Stomach (tissue), 19 donors: ENCODE measurements at places on chromosomes 11 and 22. TPM values are rescaled to one million over a fixed set of nuclear protein-coding genes. Genes with fewer than 3 reads are reported as not detected.
A peak's percentile ranks its signal among the peaks of the same experiment; 100 is the strongest.

GRCh38 chr11:2653930-2654739 lies 45.7 kb downstream of the KCNQ1OT1 start:
- no peak for DNase-seq

DNA sequence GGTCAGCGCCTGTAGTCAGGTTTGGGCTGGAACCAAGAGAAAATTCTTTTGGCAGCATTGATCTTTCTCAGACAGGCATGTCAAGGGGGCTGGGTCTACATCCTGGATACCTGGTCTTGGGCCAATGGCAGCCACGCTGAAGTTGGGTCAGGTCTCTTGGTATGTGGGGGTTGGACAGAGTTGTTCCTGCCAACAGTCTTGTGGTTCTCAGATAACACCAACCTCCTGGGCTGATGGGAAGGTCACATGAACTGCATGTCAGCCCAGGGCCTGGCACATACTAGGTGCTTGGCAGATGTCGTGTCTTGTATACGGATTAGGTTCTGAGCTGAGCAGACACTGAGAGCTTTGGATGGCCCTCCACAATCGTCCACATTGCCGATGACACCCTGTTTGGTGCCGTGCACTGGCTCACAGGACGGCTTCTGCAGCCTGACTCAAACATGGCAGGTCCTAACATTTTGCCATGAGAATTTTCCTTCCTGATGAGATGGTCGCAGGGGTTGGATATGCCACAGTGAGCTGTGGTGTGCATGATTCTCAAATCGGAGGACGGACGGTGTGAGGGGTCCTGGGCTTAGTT lies 42.0 kb downstream of the FBLN1 start:
- no peak for DNase-seq

- DNase-seq, result no peak
These were observed 37.3 kb upstream of the TECTA start for GRCh38 chr11:121063728-121064127.

DNA sequence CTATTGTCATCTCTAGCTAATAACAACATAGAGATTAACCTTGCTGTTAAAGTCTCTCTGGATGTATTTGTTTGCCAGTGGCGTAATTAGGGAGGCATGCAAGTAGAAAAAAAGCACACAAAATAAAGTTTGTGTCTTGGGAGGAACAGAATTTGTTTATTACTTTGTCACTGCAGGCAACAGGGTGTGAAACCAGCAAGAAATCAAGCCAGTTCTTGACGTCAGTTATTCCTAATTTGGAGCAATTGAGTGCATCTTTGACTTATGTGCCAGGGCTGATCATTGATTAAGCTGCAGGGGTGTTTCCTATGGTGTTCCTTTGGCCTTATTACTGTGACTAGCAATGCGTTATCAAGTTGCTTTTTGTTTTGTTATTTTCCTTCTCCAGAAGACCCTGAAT lies 751.0 kb downstream of the KCNA4 start:
- DNase-seq, result no peak

The ART1 gene
- not detected for total RNA-seq

GRCh38 chr11:115905341-115906000 lies 401.3 kb upstream of the CADM1 start:
- DNase-seq, result no peak

DNA sequence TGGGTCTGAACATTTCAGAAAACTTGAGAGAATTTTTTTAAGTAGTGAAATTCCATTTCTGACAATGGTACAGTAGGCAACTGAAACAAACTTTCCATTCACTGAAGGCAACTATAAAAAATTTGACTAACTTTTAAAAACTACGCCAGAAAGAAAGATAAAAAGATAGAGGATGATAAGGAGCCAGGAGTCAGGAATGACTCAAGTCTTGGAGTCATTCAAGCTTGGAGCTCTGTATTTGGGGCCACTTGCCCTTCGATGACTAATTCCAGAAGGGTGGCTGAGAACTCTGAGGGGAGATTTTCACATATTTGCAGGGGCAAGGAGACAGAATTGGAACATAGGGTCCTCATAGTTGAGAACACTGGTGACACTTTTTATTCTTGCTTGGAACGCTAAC lies 1083.2 kb upstream of the CNTN5 start:
- no peak for DNase-seq

The PEX26 gene
- total RNA-seq, result 15.1 TPM

GRCh38 chr22:33781411-33781810 lies 138.9 kb downstream of the LARGE1 start:
- peak; percentile 69 for DNase-seq

DNA sequence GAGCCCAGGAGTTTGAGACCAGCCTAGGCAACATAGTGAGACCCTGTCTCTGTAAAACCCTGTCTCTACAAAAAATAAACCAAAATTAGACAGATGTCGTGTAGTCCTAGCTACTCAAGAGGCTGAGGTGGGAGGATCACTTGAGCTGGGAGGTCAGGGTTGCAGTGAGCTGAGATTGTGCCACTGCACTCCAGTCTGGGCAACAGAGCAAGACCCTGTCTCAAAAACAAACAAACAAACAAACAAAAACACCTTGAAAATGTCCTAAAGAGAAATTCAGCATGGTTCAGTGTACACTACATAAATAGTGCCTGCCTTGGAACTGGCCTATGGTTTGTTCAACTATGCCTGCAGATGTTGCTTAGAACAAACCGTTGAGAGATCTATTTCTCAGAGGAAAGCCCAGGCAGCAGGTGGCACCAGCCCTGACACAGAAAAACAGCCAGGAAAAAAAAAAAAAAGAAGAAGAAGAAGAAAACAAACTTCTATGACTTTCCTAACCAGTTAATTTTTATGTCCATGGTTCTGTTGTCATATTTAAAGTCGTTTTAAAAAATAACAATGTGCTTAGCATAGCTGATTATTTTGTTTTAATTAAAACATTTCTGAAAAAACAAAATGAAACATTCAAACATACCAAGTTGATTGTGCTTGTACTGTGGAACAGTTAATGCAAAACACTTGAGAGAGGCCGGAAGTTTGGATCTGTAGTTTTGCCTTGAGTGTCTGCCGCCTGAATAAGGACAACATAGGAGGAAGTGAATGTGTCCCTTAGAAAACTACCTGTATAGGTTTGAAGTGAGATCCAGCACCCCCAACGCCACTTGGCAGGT lies 5.4 kb downstream of the KREMEN1 start:
- DNase-seq, result no peak

DNA sequence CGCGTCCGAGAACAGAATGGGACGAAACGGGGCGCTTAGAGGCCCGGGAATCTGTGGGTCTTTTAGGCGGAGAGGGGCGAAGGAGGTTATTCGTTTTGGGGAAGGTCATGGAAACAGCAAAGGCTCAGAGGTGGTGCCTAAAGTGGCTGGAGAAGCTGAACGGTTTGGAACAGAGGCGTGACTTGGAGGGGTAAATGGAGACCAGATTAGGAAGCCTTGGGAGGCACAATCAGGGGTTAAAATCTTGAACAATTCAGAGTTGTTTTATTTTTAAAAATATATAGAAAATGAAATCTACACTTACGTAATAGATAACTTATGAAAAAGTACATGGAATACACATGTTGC lies 247 bp upstream of the PLAAT5 start:
- no peak for DNase-seq

- DNase-seq, result no peak
These were observed 59.9 kb downstream of the GGTLC2 start for GRCh38 chr22:22704156-22704946.

The DDTL gene
- total RNA-seq, result not detected

The SNX19 gene
- 173 TPM for total RNA-seq

DNA sequence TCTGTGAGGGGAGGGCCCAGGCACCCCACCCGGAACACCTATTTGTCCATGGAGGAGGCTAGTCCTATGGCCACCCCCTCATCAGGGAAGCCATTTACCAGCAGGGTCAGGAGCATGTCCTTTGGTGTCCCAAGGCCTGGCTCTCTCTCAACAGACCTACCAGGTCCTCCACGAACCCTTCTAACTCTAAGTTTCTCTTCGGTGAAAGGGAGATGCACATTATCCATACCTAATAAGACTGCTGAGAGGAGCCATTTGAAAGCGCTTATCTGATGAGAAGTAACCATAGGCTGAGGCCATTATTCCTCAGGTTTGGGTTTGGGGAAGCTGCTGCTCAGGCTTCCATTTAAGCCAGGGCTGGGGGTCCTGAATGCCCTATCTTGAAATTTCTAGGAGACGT lies 9.2 kb upstream of the TOP3B start:
- DNase-seq, result no peak

The SIK2 gene
- total RNA-seq, result 41.7 TPM

DNA sequence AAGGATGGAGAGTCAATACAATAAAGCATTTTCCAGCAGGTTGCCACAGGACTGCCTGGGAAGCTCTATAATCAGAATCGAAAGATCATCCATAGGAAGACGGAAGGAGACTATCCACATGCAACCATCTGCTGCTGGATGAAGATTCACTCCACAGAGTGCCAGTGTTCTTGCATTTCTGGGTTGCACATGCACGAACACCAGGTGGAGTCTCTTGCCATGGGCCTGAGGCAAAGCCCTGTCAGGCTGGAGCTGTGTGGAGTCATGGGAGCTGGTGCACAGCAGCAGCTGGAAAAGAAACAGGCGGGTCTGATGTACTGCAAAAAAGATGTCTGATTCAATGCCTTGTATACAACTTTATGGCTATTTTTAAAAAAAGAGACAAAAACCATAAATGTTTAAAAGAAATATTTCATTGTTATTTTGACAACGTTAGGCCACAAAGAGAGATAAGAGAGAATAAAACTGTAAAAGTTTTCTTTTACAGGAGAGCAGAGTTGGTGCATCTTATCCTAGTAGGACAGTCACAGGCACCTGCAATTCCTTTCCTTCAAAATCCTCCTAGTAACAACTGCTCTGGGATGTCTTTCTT lies 12.9 kb upstream of the FAT3 start:
- DNase-seq, result peak; percentile 77

DNA sequence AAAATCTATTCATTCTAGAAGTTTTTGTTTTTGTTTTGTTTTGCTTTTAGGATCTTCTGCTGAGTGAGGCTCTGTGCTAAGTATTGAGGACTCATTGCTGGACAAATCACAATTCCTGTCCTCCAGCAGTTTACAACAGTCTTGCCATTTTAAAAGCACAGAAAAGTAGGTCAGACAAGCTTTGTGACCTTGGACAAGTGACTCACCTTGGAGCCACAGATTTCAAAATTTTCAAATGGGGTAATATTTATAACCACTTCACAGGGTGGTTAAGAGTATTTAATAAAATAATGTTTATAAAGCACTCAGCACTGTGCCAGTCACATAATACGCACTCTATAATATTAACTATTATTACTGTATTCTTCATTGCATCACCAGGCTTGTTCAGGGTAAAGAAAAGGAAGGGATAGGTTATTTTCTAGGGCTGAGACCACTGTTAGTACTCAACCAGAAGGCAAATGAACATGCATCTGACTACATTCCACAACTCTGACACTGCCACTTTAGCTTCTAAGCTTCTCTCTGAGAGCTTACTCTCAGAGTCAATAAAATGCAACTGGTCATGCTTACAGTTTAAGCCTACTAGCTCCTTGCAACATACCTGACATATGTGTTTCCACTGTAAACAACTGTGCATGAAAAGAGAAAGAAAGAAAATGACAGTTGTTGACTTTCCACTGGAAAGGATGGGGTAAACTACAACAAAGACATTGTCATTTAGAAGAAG lies 63.2 kb upstream of the FIBIN start:
- no peak for DNase-seq

GRCh38 chr11:11615086-11615485 lies 6.7 kb downstream of the GALNT18 start:
- DNase-seq, result no peak

DNA sequence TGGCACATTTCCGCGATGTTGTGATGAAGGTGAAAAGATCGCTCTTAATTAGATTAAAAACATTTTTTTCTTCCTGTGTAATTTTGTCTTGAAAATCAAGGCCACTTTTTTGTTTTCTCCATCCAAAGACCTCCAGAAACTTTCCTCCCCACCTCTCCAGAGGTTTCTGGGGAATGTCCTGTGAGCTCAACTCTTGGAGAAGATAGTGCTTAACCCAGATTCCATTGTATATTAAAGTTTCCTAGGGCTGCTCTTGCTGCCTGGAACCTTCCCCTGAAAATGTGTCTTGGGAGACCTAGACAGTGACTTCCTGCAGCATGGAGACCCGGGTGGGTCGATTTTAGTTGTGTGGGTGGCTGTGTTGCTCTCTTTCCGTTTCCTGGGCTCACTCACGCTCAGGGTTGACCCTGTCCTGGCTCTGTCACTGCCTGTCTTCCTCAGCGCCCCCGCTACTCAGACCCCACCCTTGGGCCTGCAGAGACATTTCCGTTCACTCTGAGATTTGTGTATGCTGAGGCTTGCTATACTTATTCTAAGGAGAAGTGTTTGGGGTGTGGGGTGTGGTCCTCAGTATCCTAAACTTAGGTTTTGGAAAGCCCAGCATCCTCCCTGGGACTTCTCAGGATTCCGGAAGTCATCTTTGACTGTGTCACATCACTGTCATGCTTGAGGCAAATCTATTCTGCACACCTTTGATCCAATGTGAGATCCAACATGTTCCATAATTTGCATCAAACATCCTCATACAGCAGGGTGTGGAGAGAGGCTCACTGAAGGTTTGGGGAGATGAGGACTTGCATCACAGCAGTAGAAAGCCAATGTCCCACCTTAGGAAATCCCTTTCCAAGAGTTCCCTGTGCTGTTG lies 47.2 kb downstream of the KCNQ1OT1 start:
- DNase-seq, result no peak

GRCh38 chr11:67436459-67437081 lies 912 bp downstream of the PTPRCAP start:
- peak; percentile 44 for DNase-seq

The PKDREJ gene
- total RNA-seq, result not detected

GRCh38 chr11:128521682-128522054 lies 65.7 kb downstream of the ETS1 start:
- peak; percentile 59 for DNase-seq

The OR52I1 gene
- total RNA-seq, result not detected

DNA sequence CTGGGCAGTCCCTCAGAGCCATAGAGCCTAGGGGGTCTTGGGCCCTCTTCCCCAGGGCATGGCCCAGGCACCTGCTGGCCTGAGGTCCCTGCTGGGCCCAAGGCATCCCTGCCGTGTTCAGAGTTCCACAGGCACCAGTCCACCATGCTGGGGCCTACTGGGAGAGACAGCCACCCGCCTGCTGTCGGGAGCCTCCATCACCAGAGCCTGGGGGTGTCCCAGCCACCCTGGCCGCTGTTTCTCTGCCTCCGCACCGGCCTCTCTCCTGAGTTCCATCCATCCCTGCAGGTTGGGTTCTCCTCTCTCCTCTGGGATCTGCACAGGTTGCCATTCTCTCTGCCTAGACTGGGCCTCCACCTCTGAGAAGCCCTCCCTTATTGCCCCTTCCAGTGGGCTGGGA lies 68.6 kb downstream of the KCNQ1 start:
- DNase-seq, result no peak

- DNase-seq, result peak; percentile 64
These were observed 697 bp upstream of the PAFAH1B2 start for GRCh38 chr11:117143390-117143789.

The YPEL4 gene
- total RNA-seq, result not detected

DNA sequence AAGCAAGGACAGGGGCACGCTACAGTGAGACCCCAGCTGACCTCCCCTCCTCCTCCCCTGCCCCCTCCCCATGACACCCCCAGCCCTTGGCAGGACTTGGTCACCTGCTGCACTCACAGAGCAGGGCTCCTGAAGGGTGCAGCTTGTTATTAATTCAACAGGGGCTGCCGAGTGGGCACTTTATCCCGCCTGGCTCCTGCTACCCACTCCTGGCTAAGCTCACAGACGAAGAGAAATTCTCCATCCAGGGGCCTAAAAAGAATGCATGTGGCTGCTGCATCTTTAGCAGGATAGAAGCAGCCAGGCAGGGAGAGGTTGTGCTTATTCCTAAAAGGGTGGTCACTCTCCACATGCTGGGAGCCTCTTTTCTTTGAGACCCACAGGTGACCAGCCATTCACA lies 40.3 kb downstream of the GALNT18 start:
- no peak for DNase-seq

The GGTLC3 gene
- total RNA-seq, result not detected

The GTSE1 gene
- total RNA-seq, result 8.1 TPM

GRCh38 chr11:107824668-107825369 lies 33.8 kb downstream of the SLC35F2 start:
- no peak for DNase-seq
